Activated naive CD4-positive, alpha-beta T cell treated with Interleukin-2 at 50 U/mL for 16 hours (primary cell): ENCODE measurements at places on chromosomes 16 and 17.

DNA sequence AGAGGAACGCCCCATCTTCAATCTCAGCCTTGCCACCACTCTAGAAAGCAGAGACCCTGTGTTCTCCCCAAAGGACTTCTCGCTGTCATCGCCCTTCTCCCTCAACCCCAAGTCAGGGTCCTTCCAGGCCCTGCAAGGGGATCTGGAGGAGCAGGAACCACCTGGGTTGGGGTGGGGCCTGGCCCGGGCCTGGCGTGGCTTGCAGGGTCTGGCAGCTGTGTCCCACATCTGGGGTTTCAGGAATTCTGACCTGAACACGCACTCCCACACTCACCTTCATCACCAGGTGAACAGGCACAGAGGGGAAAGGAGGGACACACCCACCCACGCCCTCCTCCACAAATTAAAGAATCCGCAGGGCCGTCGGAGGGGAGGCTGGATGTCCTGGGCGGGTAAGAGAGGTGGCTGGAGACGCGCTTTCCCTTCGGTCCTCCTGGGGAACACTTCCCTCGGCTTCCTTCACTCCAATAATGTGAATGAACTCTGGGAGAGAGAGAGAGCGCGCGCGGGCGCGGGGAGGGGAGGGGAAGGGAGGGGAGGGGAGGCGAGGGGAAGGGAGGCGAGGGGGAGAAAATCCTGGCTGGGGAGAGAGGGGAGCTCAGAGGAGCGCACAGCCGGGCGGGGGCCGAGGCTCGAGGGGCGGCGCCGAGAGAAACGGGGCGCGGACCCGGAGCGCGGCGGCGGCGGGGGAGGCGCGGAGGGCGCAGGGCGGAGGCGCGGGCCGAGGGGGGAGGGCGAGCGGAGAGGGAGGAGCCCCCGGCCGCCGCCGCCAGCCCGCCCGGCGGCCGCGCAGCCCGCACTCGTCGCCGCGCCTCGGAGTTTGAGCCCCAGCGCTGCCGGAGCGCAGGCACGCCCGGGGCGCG, at the start of gene CACNG4:
Gene CACNG4 (plus strand): TSS at position 799 of the 863 bp plus-strand sequence. CDS start 205 bp downstream, outside the sequence.
- no peak for DNase-seq

- peak; percentile 58 for DNase-seq
Observed at GRCh38 chr16:82653550-82654511, 27.1 kb downstream of the CDH13 start.

GRCh38 chr16:74275031-74275636, 21.5 kb upstream of the PSMD7 start:
- no peak for DNase-seq

DNA sequence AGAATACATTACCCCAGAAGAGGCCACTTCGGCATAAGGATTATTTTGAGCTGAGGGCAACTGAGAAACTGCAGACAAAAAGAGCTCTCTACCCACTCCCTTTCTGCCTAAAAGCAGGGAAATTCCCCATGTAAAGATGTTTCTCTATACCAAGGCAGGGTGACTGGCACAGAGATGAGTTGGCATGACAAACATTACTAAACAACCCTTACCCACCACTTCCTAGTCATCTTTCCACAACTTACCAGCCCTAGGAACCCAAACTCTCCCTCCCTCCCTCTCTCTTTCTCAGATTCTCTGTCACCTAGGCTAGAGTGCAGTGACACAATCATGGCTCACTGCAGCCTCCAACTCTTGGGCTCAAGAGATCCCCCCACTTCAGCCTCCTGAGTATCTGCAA, 68.6 kb downstream of the EMP2 start:
- DNase-seq = peak; percentile 26
